ENCODE measurements at places on chromosomes 5 and 9.

DNA sequence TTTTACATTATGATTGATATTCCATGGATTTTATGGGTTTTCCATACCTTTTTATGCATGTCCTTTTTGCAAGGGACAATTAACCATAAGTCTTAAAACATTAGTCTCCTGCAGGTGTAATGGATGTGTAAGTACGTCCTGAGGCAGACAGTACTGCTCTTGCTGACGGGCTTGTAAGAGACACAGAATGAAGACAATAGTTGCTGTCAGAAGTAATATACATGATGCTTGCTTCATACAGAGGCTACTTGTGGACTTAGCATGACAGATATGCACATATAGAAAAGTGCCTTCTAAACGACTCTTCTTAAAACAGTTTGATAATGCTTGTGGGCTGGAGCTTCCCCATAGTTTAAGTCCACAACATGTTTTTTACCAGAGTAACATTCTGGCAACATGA, 182.7 kb downstream of the SPATA31D1 start:
- no peak for DNase-seq

GRCh38 chr5:148179234-148179824, 11.0 kb downstream of the SPINK14 start:
- DNase-seq = peak; percentile 40

- DNase-seq = no peak
Observed at GRCh38 chr9:128593039-128593438, 40.7 kb downstream of the SPTAN1 start.

GRCh38 chr5:147750065-147750464, 32.5 kb downstream of the JAKMIP2 start:
- peak; percentile 73 for DNase-seq

- no peak for DNase-seq
Observed at GRCh38 chr5:39750661-39751060, 325.9 kb upstream of the DAB2 start.

- DNase-seq = no peak
Observed at GRCh38 chr9:129305246-129305645, 127.2 kb upstream of the IER5L start.

DNA sequence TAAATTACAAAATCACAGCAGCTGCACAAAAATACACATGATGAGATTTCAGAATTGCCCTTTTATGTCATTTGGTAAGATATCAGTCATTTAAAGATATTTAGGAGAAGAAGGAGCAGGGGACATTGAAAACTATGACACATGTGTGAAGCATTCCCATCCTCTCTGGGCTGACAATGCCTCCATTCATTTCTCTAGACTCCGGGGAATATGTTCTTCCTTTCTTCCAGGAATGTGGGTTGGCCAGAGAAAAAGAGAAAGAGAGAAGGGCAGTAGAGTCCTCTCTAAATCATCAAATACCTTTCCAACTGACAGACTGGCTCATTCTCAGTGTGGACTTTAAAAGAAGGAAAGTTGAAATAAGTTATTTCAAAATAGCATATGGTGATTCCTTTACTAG, 205.6 kb upstream of the ADAMTSL1 start:
- DNase-seq = no peak

DNA sequence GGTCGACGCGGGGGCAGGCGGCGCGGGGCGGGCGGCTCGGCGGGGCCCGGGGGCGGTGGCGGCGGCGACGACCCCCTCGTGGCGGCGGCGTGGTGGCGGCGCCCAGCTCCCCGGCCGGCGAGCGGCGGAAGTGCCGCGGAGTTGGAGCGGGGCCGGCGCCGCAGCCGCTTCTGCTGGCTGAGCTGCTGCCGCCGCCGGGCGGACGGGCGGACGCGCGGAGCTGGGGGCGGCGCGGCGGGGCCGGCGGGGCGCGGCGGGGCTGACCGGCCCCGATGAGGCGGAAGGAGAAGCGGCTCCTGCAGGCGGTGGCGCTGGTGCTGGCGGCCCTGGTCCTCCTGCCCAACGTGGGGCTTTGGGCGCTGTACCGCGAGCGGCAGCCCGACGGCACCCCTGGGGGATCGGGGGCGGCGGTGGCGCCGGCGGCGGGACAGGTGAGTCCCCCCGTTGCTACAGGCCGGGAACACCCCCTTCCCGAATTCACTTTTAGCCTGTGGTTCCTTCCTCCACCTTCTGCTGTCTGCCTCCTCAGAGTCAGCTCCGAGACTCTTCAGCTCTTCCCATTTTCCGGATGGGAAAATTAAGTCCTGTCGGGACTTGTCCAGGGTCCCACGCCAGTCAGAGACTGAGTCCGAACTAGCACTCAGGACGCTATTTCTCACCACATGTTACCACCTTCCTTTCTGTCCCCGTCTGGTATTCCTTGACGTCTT, at the start of gene GALNT10:
Gene GALNT10 (plus strand): TSS at position 139 of the 710 bp plus-strand sequence. CDS start 134 bp downstream, at position 273.
- DNase-seq = no peak

- no peak for DNase-seq
Observed at GRCh38 chr5:21085791-21086190, 1097.8 kb upstream of the CDH18 start.

- DNase-seq = no peak
Observed at GRCh38 chr9:89187950-89188349, 9.3 kb upstream of the SHC3 start.

- no peak for DNase-seq
Observed at GRCh38 chr5:95731571-95732554, 727 bp downstream of the RHOBTB3 start.

DNA sequence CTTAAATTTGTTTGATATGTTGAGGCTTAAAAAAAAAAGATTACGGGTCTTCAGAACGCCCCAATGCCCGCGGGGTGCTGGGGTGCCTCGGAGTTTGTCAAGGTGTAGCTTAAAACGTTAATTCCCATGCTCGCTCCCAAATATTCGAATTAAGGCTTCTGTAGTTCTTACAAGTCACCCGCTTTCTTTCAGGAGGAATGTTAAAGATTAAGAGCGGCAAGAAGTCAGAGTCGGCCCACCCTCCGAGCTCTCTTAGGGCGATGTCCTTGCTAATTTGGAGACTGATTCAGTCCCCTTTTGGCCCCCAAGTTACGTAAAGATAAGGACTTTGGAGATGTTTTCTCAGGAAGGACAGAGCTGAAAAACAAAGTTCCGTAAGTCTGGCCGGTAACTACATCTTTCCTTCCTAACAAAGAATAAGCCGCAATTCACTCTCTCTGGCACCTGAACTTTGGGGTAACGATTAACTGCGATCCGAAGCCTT, 746 bp upstream of the NPM1 start:
- DNase-seq = no peak

DNA sequence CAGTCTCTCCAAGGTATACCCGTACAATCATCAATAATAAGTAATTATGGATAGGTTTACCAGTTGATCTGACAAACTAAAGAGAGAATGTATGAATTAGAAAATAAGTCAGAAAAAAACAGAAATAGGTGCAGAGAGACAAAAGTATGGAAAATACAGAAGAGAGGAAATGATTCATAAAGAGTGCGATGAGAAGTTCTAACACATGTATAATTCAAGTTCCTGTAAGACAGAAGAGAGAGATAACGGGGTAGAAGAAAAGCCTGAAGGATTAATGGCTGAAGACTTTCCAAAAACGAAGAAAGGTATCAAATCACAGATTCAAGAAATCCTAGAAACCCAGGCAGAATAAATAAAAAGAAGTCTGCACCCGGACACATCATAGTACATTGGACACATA, 16.2 kb upstream of the SMU1 start:
- DNase-seq = no peak

GRCh38 chr5:1704266-1704665, 95.4 kb downstream of the MRPL36 start:
- no peak for DNase-seq

- DNase-seq = peak; percentile 28
Observed at GRCh38 chr5:42621662-42622061, 135.0 kb upstream of the CCDC152 start.

- DNase-seq = no peak
Observed at GRCh38 chr5:56306433-56307150, 73.5 kb upstream of the ANKRD55 start.

GRCh38 chr5:123125962-123126732, 37.1 kb downstream of the PRDM6 start:
- DNase-seq = no peak

DNA sequence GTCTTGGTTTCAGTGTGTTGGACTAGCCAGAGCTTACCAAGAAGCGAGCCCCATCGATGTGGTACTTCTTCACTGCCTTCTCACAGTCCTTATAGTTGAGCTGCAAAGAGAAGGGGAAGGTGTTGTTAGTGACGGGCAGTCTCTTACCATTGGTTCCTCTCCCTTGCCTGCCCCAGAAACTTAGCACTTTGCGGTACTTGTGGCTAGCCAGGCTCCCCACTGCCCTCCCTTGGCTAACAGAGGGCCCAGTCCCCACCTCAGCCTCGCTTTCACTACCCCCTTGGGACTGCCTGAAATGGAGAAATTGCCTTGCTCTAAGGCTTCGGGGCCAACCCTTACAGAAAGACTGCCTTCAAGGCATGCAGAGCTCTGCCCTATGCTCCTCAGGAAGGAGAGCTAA, 4.3 kb downstream of the LCP2 start:
- no peak for DNase-seq
